Stimulated activated CD4-positive, alpha-beta T cell treated with anti-CD3 and anti-CD28 coated beads, Interleukin-4, amount 100 ng/mL, for 48 hours (primary cell): ENCODE measurements at places on chromosomes 2 and 18.
A peak's percentile ranks its signal among the peaks of the same experiment; 100 is the strongest.

GRCh38 chr2:610491-610890 is 66.7 kb downstream of the TMEM18 start:
- DNase-seq = no peak

- DNase-seq = no peak
Measured at GRCh38 chr18:995629-996028, 91.0 kb downstream of the ADCYAP1 start.

GRCh38 chr2:28326469-28326805 is 66.2 kb upstream of the FOSL2 start:
- no peak for DNase-seq

GRCh38 chr2:29425866-29426265 is 310.7 kb downstream of the CLIP4 start:
- DNase-seq = no peak

DNA sequence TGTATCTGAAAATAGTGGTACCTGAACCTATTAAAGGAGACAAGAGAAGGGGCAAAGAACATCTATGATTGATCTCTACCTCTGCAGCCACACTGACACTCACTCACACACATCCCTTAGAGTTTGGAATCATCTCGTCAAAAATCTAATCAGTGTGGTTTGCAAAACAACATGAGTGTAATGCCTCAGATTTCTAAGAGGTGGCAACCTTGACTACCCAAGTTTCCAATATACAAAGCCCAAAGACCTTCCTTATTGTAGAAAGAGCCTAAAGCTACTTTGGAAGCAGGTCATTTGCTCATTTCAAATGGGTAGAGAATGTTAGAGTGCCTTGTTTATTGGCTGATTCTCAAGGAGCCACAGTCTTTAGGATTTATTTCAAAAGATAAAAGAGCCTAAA is 444.9 kb downstream of the ARHGAP15 start:
- no peak for DNase-seq

GRCh38 chr2:222860740-222861410 is at the start of gene ACSL3:
ACSL3 (plus strand) TSS chr2:222861036; CDS start chr2:222908773, 47,737 bp downstream.
- DNase-seq = peak; percentile 87

DNA sequence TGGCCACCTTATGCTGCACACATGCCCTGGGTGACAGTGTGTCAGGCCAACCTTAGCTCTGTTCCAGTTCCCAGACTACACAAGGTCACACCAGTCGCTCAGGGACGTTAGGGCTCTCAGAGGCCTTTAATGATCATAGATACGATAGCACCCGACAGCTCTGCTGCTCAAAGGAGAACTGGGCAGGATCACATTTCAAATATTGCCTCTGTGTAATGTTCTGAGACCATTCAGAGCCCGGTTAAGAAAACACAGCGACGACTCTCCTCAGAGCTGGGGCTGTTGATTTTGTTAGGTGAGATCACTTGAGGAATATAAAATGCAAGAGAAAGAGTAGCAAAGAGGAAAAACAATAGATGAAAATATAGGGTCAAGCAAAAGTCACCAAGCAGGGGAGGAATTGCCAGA is 166.6 kb upstream of the TANK start:
- no peak for DNase-seq

DNA sequence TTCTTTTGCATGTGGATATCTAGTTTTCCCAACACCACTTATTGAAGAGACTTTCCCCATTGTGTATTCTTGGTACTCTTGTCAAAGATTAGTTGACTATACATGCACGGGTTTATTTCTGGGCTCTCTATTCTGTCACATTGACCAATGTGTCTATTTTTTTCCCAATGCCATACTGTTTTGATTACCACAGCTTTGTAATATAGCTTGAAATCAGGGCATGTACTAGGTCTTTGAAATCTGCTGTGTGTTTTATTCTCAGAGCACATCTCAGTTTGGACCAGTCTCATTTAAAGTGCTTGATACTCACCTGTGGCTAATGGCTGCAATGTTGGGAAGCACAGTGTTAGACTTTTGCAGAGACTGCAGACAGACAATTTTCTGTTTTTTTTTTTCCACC is 32.8 kb upstream of the IL36G start:
- DNase-seq = no peak

- no peak for DNase-seq
Measured at GRCh38 chr2:225318440-225318839, 81.1 kb upstream of the NYAP2 start.

DNA sequence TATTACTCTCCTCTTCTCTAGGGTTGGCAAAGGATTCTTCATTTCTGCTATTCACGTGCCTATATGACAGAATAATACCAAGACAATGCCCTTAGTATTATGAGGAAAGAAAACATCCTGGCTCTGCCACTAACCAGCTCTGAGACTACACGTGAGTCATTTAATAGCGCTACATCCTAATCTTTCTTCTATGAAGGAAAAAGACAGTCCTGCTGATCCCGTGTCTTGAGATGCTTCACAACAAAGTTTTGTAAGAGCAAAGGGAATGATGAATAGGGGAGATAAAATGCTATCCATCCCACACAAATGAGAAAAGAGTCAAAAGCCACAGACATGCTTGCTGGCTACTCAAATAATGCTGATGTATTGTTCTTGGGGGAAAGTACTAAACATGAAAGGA is 152.8 kb downstream of the PID1 start:
- DNase-seq = no peak

- no peak for DNase-seq
Measured at GRCh38 chr18:74610051-74610615, 12.5 kb downstream of the ZNF407 start.

DNA sequence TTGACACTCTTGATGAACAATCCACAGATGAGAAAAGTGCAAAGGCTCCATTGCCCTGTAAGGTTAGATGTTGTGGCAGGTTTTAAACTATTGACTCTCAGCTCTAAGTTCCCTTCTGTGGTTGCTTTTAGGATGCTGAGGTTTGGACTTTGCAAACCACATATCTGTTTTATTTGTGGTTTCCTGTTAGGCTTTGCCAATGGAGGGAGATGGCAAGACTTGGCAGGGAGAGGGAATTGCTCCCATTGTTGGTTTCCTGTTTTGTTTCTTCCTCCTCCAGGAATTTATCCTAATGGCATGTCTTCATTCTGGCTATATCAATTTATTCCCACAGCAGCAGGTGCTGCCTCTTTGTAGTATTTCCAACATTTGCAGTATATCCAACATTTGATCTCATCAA is 772.3 kb downstream of the LRRTM4 start:
- DNase-seq = no peak

GRCh38 chr2:162328424-162329157 is 10.1 kb upstream of the IFIH1 start:
- DNase-seq = no peak

GRCh38 chr2:192438239-192438638 is 243.5 kb upstream of the TMEFF2 start:
- no peak for DNase-seq

DNA sequence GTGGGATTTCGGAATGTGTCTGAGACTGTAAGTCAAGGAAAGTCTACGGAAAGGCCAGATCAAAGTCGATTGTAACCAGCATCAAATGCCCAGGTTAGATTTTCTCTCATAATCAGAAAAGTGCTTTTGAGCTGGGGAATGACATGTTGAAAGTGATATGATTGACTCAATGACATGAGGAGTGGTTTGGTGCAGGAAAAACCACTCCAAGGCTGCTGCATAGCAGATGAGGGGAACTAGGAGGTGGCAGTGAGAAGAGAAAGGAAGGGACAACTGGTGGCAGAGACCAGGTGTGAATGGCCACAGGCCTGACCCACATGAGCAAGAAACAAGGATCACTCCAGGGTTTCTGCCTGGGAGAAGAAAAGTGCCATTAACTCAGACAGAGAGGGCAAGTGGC is 822 bp downstream of the SLC35F6 start:
- DNase-seq = no peak

DNA sequence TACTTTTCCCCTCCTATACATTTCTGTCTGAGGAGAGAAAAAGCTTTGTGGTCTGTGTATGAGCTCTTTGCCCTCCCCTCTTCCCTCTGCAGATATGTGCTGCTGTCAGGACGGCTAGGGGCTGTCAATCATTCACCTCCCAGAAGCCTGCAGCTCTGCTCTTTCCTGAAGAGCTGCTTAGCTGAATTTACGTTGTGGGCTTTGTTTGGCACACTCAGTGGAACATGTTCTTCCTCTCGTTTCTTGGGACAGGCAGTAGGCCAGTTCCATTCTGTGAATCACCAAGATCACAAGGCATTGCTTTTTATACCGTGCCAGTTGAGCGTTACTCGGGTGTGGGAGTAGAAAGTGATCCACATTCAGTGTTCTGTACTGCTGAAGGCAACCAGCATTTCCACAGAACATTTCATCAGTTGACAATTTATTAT is 136.7 kb downstream of the LAMA3 start:
- DNase-seq = no peak

GRCh38 chr2:235677937-235678336 is 184.1 kb downstream of the AGAP1 start:
- DNase-seq = no peak

- DNase-seq = no peak
Measured at GRCh38 chr2:127439343-127439742, 21.1 kb downstream of the PROC start.

GRCh38 chr18:2906704-2907549 is 60.1 kb downstream of the EMILIN2 start:
- DNase-seq = peak; percentile 32

- no peak for DNase-seq
Measured at GRCh38 chr18:6486764-6487426, 72.2 kb upstream of the L3MBTL4 start.

- no peak for DNase-seq
Measured at GRCh38 chr2:100831831-100832230, 11.9 kb downstream of the NPAS2 start.

- no peak for DNase-seq
Measured at GRCh38 chr18:74635224-74635975, 37.7 kb downstream of the ZNF407 start.

GRCh38 chr2:238599549-238600505 is 173.1 kb downstream of the ASB1 start:
- no peak for DNase-seq

DNA sequence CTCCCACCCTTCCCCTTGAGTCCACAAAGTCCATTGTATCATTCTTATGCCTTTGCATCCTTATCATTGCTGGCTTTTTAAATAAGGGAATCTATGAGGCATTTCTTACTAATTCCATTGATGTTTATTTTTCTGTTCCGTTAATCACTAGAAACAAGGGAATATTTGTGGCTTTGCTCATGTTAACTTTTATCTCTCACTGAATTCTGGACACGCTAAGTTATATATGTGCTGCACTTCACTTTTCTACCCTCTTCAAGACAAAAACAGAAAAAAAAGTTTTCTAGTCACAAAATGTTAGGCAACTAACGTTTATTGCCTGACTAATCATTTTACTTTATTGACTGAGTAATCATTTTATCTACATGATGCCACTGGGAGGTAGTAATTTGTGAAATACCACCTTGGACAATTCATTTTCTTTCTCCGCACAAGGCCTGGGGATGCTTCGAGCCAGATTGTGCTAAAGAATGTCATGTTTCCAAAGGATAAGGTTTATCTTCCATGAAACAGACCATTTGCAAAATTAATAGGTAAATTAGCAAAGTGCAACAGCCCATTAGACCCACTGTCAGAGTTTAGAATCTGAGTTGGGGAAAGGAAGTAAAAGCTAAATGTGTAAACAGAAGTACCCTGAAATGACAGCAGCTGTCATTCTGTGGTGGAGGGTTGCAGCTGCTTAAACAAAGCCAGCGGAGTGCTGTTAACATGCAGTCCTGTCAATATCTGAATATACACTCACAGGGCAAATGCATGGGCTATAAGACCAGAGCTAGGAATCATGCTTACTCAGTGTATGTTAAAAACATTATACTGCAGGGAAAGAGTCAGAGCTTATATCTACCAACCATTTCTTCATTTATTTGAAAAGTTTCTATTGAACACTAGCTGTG is 658.7 kb downstream of the CNTNAP5 start:
- no peak for DNase-seq

- no peak for DNase-seq
Measured at GRCh38 chr2:18752022-18752493, 162.7 kb upstream of the NT5C1B start.

DNA sequence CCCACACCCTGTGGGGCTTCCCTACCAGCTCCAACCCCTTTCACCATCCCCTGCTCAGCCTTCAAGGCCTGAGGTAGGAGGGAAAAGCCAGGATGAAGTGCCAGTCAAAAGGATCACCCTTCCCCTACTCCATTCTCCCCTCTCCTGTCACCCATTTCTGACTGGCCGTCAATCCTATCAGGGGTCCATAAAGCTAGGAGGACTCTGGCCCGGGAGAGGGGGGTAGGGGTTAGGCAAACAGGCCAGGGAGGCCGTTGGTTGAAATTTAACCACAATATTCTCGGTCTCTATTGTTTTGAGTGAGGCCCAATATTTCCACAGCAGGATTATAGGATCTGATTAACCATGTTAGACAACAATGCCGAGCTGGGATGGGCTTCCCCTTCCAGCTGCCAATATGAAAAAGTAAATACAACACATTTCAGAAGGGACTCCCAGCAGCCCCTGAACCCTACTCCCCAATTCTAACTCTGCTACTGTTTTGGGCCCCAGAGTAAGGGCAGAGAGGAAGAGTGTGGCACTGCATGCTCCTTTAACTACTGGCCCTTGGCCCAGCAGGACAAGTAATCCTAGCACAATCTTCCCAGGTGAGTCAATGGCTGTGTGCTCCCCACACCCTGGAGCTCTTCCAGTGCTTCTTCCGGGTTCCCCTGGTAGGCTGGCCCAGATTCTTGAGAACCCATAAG is 10.6 kb upstream of the IHH start:
- DNase-seq = no peak

- no peak for DNase-seq
Measured at GRCh38 chr2:96768083-96768561, 7.4 kb downstream of the CNNM4 start.

DNA sequence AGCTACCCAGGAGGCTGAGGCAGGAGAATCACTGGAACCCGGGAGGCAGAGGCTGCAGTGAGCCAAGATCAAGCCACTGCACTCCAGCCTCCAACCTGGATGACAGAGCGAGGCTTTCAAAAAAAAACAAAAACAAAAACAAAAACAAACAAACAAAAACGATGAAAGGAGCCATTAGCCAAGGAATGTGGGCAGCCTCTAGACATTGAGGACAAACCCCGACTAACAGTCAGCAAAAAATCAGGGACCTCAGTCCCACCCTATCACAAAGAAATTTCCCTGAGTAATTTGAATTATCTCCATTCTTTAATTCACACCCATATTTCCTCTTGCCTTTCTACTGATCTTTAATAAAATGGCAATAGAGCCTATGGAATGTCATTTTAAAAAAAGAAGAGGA is 75.8 kb downstream of the MBD2 start:
- no peak for DNase-seq

- no peak for DNase-seq
Measured at GRCh38 chr2:198645816-198646215, 811.9 kb downstream of the SATB2 start.

DNA sequence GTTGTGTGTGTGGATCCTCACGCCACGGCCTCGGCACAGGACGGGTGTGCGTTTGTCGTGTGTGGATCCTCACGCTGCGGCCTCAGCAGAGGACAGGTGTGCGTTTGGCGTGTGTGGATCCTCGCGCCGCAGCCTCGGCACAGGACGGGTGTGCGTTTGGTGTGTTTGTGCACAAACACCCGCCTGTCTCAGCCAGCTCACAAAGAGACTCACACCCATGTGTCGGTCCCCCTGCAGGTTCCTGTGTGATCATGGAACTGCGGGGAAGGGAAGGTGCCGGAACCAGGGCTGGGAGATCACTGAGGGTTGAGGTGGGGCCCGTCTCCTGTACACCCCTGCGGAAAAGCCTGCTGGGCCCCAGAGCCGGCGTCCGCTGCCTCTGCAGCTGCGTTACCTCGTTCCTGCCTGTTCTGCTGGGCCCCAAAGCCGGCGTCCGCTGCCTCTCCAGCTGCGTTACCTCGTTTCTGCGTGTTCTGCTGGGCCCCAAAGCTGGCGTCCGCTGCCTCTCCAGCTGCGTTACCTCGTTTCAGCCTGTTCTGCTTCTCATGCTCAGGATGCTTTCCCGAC is 53.6 kb downstream of the CTDP1 start:
- DNase-seq = no peak

GRCh38 chr2:109404681-109405080 is 209.1 kb downstream of the SEPTIN10 start:
- no peak for DNase-seq
